Urothelium cell line (cell line): ENCODE measurements at places on chromosomes 11 and 22.

GRCh38 chr11:22775248-22775647, 54.4 kb downstream of the SVIP start:
- no peak for DNase-seq

- DNase-seq, result no peak
These were observed 103.8 kb downstream of the ZNF280B start for GRCh38 chr22:22404598-22405284.

GRCh38 chr22:48088926-48089536, 1326.6 kb downstream of the TBC1D22A start:
- DNase-seq, result no peak

DNA sequence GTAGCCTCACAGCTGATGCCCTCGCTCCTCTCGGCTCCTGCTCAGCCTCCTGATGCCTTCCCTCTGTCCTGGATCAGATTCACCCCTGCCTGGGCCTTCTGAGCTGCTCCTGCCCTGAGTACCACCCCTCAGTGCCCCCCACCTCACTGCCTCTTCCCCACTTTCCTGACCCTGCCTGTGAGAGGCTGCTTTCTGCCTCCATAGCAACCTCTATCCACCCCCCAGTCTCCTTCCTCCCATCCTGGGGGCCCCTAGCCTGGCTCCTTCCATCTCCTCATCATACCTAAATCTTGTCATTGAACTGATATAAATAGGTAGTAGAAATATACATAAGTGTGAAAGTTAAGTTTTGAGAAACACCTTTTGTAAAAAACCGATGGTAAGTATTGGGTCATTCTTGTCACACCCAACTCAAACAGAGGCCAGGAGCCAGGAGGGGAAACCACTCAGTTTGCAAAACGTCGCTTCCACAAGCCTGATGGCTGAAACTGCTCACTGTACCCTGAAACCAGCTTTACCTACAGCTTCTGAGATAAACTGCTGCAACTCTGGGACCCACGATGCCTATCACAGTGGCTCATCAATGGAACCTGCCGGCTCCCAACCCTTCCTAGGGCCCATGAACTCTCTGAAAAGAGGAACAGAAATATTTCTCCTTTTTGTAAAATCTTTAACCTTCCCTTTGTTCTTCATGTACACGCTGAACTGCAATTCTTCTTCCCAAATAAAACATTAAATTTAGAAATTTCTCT, 4.8 kb upstream of the APOBEC3H start:
- no peak for DNase-seq

DNA sequence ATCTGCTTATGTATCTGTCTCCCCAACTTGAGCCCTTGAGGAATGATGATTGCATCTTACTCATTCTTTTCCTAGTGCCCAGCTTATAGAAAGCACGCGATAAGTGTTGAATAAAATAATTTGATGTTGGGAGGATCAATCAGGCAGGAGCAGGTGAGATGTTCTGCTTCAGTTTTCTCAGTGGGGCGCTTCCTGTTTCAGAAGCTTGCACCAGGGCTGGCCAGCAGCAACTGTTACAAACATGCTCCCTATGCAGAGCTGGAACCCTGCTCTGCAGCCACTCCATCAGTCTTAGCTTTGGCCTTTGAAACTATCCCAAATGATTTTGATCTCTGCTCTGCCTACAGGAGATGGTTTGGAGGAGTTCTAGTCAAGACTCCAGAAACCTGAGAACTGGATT, 3.9 kb downstream of the ENDOD1 start:
- no peak for DNase-seq

DNA sequence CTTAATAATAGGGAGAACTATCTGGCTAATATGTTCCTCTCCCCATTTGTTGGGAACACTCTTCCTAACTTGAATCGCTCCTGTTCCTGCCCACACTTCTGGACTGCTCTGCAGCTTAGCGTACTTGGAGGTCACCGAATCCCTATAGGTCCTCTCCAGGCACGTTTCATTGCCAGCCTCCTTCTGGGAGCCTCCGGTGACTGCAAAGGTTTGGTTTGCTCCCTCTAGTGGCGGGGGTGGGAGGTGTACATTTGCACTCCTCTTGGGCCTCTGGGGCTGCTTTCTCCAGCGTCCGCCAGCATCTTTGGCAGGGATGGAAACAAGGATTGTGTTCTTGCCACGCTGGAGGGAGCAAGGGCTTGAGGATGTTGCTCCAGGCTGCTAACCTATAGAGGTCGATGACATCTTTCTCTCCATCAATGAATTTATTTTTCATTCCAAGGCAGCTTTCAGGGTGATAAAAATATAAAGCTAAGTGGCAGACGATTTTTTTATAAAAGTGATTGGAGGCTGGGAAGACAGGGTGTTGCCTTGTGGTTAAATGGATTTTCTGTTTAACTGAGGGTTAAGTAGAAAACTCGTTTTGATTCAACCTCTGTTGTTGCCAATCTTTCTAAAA, 48.7 kb downstream of the TSPAN18 start:
- DNase-seq, result peak; percentile 82

DNA sequence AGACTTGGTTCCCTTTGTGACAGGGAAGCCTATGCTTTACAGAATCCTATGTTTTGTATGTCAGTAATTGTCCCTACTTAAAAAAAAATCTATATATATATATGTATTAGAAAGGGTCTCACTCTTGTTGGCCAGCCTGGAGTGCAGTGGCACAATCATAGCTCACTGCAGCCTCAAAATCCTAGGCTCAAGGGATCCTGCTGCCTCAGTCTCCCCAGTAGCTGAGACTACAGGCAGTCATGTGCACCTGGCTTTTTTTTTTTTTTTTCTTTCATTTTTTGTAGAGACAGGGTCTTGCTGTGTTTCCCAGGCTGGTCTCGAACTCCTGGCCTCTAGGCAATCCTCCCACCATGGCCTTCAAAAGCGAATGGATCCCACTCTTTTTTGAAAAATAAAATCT, 2.1 kb upstream of the NEAT1 start:
- no peak for DNase-seq

GRCh38 chr11:77113382-77114088, 10.9 kb downstream of the OMP start:
- DNase-seq, result peak; percentile 63

- DNase-seq, result no peak
These were observed 52.4 kb downstream of the CHRDL2 start for GRCh38 chr11:74678591-74679512.

- no peak for DNase-seq
These were observed 8.6 kb downstream of the LRRC75B start for GRCh38 chr22:24584166-24584790.
